ENCODE measurements at places on chromosomes 2 and 18. TPM values are rescaled to one million over a fixed set of nuclear protein-coding genes. Genes with fewer than 3 reads are reported as not detected.

Gene SLC38A11
- not detected for polyA plus RNA-seq

Gene DLX2
- polyA plus RNA-seq, result not detected

Gene ALPI
- polyA plus RNA-seq, result not detected

Gene C2orf66
- not detected for polyA plus RNA-seq

Gene DSG4
- polyA plus RNA-seq, result not detected

Gene GALNT1
- 33.0 TPM for polyA plus RNA-seq

Gene GYPC
- polyA plus RNA-seq, result 165 TPM

Gene NBAS
- polyA plus RNA-seq, result 19.3 TPM

Gene THAP4
- polyA plus RNA-seq, result 42.9 TPM

Gene PSMD1
- polyA plus RNA-seq, result 65.0 TPM

Gene AFG3L2
- 34.6 TPM for polyA plus RNA-seq

DNA sequence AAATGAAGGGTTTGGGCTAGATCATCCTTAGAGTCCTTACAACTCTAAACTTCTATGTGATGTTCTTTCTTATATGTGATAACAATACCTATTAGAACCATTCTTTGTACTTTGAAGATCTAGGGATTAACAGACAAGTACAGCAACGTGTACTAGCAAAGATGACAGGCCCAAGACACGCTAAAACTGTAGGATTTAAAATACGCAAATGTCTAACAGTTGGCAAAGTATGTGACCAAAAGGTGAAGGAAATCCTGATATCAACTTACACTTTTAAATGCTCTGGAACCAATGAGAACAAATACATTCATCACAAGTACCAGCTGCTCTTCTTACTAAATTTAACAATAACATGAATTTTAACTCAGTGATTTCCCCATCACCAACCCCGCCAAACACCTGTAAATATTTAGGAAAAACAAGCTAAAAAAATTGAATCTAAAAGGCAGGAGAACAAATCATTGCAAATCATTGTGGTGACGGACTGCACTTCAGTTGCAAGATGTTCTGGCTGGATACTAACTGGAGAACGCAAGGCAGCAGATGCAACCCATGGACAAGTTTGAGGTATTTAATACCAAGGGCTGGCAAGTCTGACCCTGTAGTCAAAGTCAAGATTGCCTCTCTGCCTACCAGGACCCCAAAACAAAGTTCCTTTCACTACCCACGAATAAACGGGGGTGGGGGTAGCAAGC, 1.4 kb downstream of the ANKRD44 start:
- DNase-seq, result no peak

- DNase-seq, result no peak
These were observed 201.1 kb downstream of the DCC start for GRCh38 chr18:52541056-52541455.

- DNase-seq, result peak; percentile 38
These were observed 63.8 kb downstream of the HAUS1 start for GRCh38 chr18:46167971-46168370.

GRCh38 chr2:113000436-113000835, 4.8 kb upstream of the IL36A start:
- DNase-seq, result no peak

- no peak for DNase-seq
These were observed 134.5 kb downstream of the NBAS start for GRCh38 chr2:15426606-15427005.

DNA sequence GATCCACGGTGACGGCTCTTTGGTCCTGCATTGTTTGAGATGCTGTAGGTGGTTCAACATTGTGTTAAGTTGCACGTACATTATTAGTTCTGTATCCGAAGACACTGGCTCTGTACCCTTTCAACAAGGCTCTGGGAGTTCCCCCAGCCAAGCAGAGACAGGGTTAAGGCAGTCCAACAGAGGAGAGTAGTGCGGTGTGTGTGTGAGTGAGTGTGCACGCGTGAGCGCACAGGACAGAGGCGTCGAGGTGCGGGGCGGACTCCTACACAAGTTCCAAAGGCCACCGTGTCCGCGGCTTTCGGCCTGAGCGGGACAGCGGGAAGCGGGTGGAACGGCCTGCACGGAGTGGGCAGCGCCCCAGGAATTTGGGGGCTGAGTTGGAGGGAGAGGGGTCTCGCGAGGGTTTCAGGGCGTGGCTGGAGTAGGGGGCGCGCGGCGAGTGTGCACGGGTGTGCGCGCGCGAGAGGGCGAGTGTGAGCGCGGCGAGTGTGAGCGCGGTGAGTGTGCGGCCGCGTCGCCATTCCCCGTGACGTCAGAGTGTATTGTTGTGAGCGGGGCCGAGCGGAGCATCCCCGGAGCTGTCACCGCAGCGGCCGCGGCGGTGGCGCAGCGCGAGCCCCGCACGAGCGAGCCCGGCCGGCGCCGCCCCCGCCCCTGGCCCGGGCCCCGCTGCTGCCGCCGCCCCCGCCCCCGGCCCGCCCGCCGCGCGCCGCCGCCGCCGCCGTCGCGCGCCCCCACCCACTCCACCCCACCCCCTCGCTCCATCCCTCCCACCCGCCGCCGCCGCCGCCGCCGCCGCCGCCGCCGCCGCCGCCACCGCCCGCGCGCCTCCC, at the start of gene ASXL3:
Gene ASXL3 (plus strand): TSS at position 535 of the 833 bp plus-strand sequence. CDS start 413 bp downstream, outside the sequence.
- no peak for DNase-seq

DNA sequence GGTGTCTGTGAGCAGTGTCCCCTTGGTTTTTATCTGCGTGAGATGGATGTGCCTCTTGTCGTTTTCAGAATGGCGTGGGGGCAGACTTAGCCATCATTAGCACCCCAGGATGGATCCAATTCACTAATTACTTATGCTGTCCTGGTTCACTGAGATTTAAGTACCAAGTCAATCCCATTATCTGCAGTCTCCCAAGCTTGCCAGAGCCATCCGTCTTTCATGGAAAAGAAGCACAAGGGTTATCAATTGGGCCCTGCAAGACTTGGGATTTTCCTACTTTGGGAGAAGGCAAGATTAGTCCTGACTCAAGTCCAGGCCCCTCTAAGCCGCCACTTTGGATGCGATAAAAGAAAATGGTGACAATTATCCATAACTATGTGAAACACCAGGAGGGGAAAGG, 404.0 kb downstream of the TMEM182 start:
- no peak for DNase-seq

GRCh38 chr2:65374999-65375398, 57.4 kb downstream of the SPRED2 start:
- DNase-seq, result no peak

- DNase-seq, result no peak
These were observed 190.8 kb upstream of the RGPD4 start for GRCh38 chr2:107635883-107636282.

DNA sequence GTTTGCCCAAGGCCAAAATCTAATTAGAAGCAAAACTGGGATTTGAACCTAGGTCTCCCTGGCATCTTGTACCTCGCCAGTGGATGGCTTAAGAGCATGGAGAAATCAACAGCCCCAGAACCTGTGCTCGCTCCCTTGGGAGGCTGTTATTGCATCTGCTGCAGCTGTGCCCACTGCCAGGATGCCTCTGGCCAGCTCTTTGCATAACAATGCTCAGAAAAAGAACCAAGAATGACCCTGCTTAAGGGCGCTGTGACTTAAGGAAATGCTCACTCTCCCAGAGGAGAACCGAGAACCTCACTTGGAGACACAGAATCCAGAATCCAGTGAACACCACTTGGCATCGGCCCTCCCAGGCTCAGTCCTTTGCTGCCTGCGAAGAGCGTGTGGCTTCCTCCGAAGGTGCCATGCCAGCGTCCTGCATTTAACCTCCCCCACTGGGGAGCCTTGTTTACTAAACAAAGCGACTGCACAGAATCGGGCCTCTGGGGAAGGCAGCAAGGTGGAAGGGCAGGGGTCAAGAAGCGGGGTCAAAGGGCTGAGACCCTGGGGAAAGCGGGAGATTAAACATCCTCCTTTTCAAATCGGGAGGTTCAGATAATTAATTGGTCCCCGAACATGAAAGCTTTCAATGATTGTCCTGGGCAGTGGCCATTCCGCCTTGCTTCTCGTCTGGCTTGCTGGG, 71.0 kb upstream of the BOD1L2 start:
- DNase-seq, result no peak

DNA sequence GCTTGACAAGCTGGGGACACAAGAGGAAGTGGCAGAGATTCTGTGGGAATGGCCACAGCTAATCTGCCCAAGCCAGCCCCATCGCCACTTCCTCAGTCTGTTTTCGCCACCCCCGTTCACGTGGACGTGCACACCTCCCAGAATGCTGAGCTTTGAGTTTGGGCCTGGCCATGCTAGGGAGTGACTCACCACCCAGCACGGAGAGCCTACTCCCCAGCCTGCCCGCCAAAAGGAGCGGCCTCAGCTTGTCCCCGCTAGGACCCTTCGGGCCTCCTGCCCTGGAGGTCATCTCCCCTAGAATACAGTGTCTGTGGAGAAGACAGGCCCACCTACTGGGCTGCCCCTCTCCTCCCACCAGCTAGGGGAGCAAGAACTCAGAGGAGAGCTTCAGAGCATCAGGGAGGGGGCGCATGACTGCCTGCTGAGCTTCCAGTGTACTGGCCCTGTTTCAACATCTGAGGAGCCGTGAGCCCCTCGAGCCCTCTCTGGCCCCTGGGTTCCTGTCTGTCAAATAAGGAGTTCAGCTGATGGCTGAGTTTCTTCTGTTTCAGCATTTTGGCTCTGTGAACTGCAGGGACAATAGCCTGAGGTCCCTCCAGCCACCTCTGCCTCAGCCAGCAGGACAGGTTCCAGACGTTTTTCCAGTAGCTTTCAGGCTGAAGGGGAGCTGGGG, 5.1 kb downstream of the SLC35F6 start:
- DNase-seq, result no peak

DNA sequence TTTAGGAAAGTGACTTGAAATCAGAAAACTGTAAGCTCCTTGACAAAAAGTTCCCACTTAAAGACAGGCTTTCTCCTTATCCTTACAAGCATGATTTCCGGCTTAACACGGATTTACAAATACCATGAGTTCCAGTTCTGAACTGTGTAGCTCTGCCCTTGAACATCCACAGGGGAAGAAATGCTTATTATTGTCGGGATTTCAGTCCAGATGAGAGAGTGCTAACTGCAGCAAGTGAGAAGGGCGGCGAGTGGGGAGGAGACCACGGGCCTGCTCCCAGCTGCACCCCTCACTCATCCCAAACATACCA, 73.1 kb downstream of the LRRC30 start:
- DNase-seq, result no peak

DNA sequence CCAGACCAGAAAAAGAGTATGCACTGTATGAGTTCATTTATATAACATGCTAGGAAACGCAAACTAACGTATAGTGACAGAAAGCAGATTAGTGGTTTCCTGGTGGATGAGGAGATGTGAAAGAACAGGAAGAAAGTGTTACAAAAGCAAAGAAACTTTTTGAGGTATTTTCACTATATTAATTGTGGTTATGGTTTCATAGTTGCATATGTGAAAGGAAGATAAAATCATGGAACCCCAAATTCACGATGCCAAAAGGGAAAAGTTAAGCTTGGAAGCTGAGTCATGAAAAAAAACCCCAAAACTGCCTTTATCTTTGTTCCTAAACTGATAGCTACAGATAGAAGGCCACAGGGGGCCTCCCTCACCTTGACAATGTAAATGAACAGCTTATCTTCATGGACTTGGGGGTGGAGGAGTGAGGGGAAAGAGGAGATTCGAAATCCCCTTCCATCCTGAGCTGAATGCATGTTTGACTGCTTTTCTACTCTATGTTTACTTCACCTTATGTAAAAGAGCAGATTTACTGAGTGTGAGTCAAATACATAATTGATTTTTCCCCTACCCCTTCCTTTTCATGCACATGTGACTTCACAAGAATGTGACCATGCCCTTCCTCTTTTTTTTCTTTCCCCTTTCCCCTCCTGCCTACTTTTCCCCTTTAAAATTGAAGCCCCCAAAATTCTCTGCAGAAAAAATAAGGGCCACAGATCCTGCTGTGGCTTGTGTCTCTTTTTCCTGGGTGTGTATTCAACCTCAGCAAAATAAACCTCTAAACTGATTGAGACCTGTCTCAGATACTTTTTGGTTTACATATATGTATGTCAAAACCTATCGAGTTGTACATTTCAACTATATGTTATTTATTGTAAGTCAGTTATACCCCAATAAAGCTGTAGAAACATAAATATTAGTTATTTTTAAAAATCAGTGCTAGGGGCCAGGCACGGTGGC, 100.1 kb upstream of the TLK1 start:
- DNase-seq, result no peak

- DNase-seq, result no peak
These were observed 89.1 kb upstream of the RIOK3 start for GRCh38 chr18:23363865-23364570.

- no peak for DNase-seq
These were observed 1.9 kb downstream of the NTSR2 start for GRCh38 chr2:11667866-11668637.

- no peak for DNase-seq
These were observed 171.5 kb upstream of the SIX2 start for GRCh38 chr2:45180779-45181178.

DNA sequence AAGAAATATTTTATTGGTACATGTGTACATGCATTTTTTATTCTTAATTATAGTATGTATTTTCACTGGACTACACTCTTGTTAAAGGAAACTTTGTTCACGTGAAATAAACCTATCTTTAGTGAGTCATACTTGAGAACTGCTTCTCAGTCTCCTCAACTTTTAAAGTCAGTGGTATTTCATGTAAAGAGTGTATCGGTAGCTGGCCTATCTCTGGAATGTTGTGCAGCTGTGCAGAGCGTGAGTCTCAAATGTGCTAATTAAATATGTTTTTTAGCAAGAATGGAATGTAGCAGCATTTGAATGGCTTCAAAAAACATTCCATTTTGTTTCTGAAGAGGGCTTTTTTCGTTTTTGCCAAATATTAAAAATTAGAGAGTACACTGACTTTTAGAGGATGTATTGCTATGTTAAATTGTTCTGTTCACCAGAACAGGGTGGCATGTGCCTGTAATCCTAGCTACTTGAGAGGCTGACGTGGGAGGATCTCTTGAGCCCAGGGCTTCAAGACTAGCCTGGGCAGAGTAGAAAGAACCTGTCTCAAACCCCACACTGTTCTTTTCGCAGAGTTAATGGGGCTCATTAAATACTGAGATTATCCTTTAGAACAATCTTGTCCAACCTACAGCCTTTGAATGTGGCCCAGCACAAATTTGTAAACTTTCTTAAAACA, 14.3 kb downstream of the SPTBN1 start:
- DNase-seq, result no peak

- no peak for DNase-seq
These were observed 269.1 kb downstream of the ZNF385B start for GRCh38 chr2:179592167-179592936.

DNA sequence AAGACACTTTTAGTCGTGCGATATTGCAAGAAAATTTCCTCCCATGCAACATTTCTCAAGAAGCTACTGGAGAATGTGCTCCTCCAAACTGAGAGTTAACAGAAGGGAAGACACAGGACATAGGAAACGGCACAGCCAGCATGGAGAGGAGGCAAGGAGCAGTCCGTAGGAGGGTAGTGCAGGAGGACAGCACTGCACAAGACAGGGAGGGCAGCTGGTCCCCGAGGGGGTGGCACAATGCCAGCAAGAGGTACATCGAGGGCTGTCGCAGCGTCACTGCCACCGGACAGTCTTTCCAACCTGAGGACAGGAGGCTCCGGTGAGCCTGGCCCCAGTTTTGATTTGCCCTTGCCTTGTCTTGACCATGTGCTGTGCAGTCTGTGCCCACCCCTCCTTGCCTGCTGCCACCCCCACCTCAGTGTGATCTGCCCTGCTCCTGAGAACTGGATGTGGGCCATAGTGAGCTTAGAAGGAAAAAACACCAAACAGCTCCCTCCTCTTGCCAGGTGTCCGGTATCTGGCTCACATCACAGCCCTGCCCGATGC, 81.6 kb upstream of the LAPTM4A start:
- no peak for DNase-seq

- no peak for DNase-seq
These were observed 32.1 kb upstream of the CHRNA1 start for GRCh38 chr2:174796319-174796771.

Data from CD4-positive, alpha-beta memory T cell (primary cell).